Left ventricle myocardium inferior (tissue), 1 donor: ENCODE measurements at places on chromosomes 12 and 14. TPM values are rescaled to one million over a fixed set of nuclear protein-coding genes. Genes with fewer than 3 reads are reported as not detected.
A peak's percentile ranks its signal among the peaks of the same experiment; 100 is the strongest.

- DNase-seq = peak; percentile 33
Observed at GRCh38 chr12:51242120-51242519, 3.5 kb downstream of the DAZAP2 start.

GRCh38 chr12:89359615-89360014, 7.3 kb upstream of the DUSP6 start:
- no peak for DNase-seq

DNA sequence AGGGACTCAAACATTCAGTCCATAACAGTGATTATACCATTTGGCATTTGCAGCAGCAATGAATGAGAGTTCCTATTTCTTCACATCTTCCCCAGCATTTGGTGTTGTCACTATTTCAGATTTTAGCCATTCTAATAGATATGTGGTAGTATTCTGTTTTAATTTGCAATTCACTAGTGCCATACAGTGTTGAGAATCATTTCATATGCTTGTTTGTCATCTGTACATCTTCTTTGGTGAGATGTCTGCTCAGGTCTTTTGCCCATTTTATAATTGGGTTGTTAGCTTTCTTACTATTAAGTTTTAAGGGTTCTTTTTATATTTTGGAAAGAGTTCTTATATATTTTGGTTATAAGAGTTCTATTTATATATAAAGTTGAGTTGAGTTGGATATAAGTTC, 276.5 kb downstream of the FUT8 start:
- DNase-seq = no peak

DNA sequence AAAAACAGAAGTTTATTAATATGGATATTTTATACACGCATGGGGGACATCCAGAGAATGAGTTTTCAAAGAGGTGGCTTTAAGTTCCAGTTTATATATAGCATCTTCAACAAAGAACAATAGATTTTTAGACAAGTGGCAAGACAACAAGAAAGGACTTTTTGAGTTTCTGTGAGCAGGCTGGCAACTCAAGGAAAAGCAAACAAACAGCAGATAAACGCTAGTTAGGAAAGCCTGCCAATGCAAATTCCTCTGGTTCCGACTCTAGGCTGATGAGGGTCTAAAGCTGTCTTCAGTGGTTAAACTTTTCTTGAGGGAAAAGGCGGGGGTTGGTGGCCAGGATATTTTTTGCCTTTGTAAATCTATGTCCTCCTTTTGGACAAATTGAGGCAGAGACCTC, 78.4 kb upstream of the EEA1 start:
- DNase-seq = no peak

DNA sequence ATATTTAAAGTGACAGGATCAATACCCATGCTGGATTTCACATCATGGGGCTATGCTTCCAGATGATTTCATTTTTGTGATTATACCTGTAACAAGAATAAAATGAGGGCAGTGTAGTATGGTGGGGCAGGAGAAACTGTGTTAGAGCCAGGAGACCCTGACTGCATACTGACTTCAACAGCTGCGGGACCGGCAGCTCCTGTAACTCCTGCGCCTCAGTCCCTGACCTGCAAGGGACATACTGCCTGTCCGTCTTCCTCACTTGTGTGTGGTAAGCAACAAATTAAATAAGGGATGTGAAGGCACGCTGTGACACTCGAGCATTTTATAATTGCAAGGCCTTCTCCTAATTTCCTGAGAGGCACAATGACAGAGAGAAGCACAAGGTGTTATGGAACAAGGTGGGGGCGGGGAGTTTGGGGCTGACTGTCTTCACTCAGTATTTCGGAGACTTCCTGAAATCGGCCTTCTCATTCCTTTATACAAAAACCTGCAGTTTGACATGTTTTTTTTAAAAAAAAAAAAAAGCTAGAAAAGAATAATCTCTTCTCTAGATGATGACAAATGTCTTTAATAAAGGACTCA, 164.2 kb downstream of the TTC7B start:
- DNase-seq = no peak

GRCh38 chr14:69052181-69052601, 73.1 kb upstream of the ACTN1 start:
- no peak for DNase-seq

DNA sequence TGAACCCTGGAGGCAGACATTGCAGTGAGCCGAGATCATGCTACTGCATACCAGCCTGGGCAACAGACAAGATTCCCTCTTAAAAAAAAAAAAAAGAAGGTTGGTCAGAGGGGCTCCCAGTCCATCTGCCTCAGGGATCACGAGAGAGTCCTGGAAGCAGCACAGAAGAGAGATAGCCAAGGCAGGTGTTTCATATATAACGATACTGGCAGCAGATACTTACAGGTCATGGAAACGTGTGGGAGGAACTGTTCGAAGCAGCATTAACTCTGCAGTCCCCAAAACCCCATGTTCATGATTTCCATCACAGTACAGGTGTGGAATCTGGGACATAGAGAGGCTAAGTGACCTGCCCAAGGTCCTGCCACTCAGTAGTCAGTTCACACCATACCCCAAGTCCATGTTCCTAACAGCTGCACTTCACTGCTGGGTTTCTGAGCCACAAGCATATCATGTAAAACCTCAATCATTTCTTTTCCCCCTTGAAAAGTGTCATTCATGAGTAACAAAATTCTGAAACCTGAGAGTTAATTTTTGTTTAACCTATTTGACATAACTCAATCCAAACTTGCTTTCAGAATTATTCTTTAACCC, 16.7 kb downstream of the CDK2AP1 start:
- DNase-seq = no peak

DNA sequence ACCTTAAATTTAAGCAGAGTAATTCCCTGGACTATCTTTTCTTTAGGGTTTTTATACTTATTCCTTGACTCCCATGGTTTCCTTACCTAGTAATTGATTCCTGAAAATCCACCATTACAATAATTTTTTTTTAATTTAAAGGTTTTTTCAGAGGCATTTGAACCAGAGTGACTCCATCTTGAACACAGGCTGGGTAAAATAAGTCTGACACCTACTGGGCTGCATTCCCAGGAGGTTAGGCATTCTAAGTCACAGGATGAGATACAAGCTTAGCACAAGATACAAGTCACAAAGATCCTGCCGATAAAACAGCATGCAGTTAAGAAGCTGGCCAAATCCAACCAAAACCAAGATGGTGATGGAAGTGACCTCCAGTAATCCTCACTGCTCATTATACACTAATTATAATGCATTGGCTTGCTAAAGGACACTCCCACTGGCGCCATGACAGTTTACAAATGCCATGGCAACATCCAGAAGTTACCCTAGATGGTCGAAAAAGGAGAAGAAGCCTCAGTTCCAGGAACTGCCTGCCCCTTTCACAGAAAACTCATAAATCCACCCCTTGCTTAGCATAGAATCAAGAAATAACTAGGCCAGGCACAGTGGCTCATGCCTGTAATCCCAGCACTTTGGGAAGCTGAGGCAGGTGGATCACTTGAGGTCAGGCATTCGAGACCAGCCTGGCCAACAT, 53.6 kb downstream of the SLC25A21 start:
- DNase-seq = no peak

DNA sequence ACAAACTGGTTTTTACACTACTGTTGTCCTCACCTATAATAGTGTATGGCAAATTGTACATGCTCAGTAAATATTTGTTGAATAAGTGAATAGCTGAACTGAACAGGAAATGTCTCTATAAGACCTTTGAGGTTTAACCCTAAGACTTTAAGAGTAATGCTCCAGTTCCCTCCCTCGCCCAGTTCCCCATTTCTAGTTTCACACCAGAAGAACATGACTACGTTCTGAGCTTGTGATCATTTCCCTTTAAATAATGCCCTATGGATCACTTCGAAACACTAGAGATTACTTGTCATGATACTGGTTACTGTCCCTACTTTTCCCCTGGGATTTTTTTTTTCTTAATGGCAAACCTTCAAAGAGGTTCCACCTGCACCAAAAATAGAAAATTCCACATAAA, 69.3 kb downstream of the PRKD1 start:
- DNase-seq = no peak

- no peak for DNase-seq
Observed at GRCh38 chr12:46439793-46440511, 67.4 kb upstream of the SLC38A2 start.

GRCh38 chr14:92579244-92579936, 65.8 kb downstream of the RIN3 start:
- DNase-seq = no peak

DNA sequence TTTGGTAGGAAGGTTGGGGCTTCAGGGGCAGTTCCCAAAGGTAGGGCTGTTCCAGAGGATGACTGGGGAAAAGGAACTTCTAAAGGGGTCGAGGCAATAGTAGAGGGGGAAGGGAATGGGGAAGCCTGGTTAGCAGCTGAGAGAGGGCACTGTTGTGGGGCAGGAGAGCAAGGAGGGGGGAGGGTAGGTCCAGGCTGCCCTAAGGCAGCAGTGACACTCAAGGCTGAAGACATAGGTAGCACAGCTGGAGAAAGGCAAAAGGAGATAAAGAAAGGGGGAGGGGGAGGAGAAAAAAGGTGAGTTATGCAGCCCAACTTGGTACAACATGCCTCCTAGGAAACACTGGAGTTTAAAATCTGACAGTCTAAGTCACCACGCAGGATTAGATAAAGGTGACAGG, 3.9 kb downstream of the NACA start:
- DNase-seq = no peak

DNA sequence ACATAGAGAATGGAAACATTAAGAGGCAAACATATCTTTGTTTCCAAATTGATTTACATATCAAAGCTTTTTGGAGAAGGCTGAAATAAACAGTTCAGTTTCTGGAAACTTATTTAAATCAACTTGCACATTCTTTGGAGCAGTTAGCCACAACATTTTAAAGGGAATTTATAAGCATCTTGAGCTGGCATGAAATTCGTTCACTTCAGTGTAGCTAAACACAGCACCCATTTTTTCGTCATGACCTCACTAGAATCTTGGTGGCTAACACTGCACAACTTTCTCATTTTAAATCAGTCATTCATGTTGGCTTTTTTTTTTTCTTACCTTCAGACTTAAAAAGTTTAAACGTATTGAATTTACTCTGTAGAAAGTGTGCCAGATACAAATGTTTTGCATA, 1139.9 kb upstream of the FLRT2 start:
- no peak for DNase-seq

DNA sequence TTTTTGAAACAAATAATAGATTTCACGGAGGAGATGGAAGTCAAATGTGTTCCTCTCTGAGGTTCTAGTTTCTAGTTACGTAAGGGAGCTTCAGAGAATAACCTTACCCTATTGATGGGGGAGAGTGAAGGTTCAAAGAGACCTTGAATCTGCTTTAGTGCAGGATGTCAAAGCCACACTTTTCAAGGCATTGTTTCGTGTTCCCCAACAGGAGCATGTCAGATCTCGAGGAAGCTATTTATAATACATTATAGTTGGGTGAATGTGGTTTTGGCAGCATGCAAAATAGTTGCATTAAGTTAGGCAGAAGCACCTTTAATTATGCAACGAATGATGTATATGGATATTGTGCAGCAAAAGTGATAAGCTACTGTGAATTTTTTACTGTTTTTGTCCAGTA, 614.9 kb downstream of the SLC16A7 start:
- DNase-seq = no peak

GRCh38 chr14:65382586-65382985, 29.9 kb upstream of the FUT8 start:
- DNase-seq = no peak

GRCh38 chr12:33432992-33433391, 6.6 kb downstream of the SYT10 start:
- DNase-seq = no peak

- no peak for DNase-seq
Observed at GRCh38 chr12:12880537-12880936, 10.8 kb upstream of the GPRC5A start.

- no peak for DNase-seq
Observed at GRCh38 chr12:7929083-7929792, 6.7 kb downstream of the SLC2A3 start.

GRCh38 chr14:92475451-92476187, 38.0 kb upstream of the RIN3 start:
- peak; percentile 68 for DNase-seq

DNA sequence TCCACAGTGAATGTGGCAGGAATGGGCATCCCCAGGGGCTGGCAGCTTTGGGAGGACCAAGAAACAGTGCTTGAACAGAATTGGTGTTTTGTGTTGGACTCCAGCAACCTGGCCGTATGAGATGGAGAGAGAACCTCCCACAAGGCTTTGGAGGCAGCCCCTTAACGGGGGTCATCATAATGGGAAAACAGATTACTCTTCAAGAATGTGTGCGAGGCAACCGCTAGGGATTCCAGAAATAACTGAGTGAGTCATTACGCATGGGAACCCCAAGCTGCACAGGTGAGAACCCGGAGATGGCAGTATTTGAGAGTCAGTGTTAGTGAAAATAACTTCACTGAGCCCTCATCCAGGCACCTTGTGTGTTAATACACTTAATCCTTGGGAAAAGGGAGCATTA, 567.8 kb upstream of the TBX3 start:
- no peak for DNase-seq

DNA sequence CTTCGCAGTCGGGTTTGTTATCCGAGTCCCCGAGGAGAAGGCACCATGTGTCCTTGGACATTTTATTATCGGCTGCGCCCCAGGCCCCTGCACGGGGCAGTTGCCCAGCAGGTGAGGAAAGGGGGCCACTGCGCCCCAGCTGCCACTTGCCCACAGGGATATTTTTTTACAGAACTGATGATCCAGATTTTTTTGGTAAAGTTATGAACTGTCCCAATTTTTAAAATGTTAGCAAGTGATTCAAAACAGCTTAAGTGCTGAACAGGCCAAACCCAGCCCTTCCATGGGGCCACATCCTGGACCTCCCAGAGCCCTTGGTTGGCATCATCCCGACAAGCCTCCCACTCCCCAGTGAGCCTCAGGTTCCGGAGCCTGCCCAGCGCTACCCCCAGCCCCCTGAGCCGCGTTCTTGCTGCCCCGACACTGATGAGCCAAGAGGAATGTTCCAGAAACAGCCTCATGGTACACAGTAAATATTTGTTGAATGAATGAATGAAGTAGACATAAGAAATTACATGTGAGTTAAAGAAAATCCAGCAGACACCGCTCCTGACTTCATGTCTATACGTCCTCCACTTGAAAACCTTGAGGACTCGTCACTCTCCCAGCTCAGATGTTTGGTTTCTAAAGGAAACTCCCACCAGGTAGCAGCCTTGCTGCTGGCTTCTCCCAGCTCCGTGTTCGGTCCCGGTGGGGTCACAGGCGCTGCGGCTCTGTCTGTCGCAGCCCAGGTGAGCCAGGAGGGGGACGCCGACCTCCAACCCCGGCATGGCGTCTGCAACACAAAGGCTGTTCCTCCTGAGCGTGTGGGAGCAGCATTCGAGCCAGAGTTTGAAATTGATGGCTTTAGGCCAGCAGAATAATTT, 88.5 kb downstream of the ADGRD1 start:
- no peak for DNase-seq

GRCh38 chr12:6345319-6346091, 3.6 kb upstream of the TNFRSF1A start:
- DNase-seq = no peak

HCAR3 gene
- total RNA-seq = not detected

KRT2 gene
- not detected for total RNA-seq

PLD4 gene
- 0.44 TPM for total RNA-seq

PTHLH gene
- total RNA-seq = 3.7 TPM

SRGAP1 gene
- 2.3 TPM for total RNA-seq

LRRC23 gene
- total RNA-seq = 11.6 TPM

KRT79 gene
- total RNA-seq = not detected

KRT78 gene
- total RNA-seq = not detected

STYK1 gene
- not detected for total RNA-seq

TMEM52B gene
- not detected for total RNA-seq

ANO6 gene
- 46.2 TPM for total RNA-seq

GYS2 gene
- total RNA-seq = not detected
